ENCODE measurements at places on chromosomes 5 and 9. TPM values are rescaled to one million over a fixed set of nuclear protein-coding genes. Genes with fewer than 3 reads are reported as not detected.
A peak's percentile ranks its signal among the peaks of the same experiment; 100 is the strongest.

DNA sequence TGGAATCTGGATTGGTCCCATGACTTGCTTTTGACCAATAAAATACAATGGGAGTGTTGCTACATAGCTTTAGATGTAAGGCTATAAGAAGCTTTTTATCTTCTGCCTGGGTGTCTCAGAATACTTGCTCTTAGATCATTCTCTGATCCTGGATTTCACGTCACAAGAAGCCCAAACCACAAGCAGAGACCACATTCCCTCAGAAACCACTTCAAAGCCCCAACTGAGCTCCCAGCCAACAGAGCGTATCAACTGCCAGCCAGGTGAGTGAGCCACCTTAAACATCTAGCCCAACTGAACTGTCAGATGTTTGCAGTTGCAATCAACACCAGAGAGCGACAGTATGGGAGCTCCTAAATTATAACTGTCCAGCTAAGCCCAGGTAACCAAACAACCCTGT is 687.1 kb downstream of the TLE1 start:
- no peaks in the 10 kb centered on the region for H3K4me1 ChIP-seq
- H3K27me3 ChIP-seq, result no peaks in the 10 kb centered on the region
- no peak overlapping the region for H3K27ac ChIP-seq
- DNase-seq, result no peak
- H3K4me3 ChIP-seq, result no peak overlapping the region

GRCh38 chr9:71504636-71505035 is 263.7 kb downstream of the CEMIP2 start:
- DNase-seq, result no peak
- H3K27ac ChIP-seq, result no peak overlapping the region
- no peaks in the 10 kb centered on the region for H3K36me3 ChIP-seq
- H3K27me3 ChIP-seq, result no peaks in the 10 kb centered on the region

DNA sequence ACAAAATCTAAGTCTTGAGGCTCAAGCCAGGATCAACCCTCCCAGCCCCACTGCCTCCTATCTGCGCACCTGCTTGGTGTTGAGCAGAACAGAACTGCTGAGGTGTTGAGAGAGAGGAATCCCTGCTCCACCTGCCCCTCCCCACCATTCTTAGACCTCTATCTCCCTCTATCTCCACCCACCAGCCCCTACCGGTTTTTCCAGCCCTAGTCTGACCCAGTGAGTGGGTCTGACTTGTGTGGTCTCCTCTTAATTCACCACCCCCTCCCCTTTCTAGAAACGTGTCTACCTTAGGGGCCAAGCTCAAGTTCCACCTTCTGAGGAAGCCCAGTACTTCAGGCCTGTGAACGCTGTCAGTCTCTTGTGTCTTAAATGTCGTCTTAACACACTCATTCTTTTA is 93.7 kb downstream of the ARHGAP26 start:
- H3K36me3 ChIP-seq, result no peaks in the 10 kb centered on the region
- no peak overlapping the region for H3K4me3 ChIP-seq
- no peak overlapping the region for H3K27ac ChIP-seq
- peaks cover 3% of the 10 kb centered on the region for H3K4me1 ChIP-seq
- peak; percentile 30 for DNase-seq

GRCh38 chr9:128473104-128473503 is 17.3 kb downstream of the ODF2 start:
- no peak overlapping the region for H3K4me3 ChIP-seq
- DNase-seq, result no peak
- no peaks in the 10 kb centered on the region for H3K27me3 ChIP-seq
- H3K36me3 ChIP-seq, result peaks cover 25% of the 10 kb centered on the region
- H3K27ac ChIP-seq, result no peak overlapping the region

SPARC gene
- total RNA-seq, result 4,600 TPM

GRCh38 chr9:88071331-88071730 is 66.9 kb downstream of the SPATA31C2 start:
- H3K36me3 ChIP-seq, result no peaks in the 10 kb centered on the region
- H3K27ac ChIP-seq, result no peak overlapping the region
- H3K4me3 ChIP-seq, result no peak overlapping the region
- H3K27me3 ChIP-seq, result no peaks in the 10 kb centered on the region
- DNase-seq, result no peak

DNA sequence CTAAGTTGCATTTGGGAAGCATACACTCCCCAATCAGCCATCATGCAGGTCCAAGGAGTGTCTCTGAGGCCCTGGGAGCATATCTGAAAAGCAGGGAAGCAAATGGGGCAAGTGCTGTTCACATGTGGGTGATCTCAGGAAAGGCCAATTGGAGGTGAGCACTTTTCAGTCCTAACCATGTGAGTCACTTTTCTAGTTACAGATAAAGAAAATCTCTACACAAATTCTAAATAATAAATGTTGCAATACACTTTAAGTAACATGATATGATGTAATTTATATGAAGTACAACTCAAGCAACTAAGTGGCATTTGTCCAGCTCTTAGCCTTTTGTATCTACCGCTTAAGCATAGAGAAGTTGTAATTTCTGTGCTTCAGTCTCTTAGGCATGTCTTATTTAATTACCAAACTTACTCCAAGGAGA is 18.4 kb downstream of the ADAMTS16 start:
- no peak overlapping the region for H3K4me3 ChIP-seq
- no peak for DNase-seq
- no peaks in the 10 kb centered on the region for H3K27me3 ChIP-seq
- H3K4me1 ChIP-seq, result no peaks in the 10 kb centered on the region
- H3K36me3 ChIP-seq, result no peaks in the 10 kb centered on the region

GRCh38 chr5:105816961-105817360 is 1853.8 kb downstream of the EFNA5 start:
- H3K27me3 ChIP-seq, result no peaks in the 10 kb centered on the region
- DNase-seq, result no peak
- no peaks in the 10 kb centered on the region for H3K4me1 ChIP-seq
- H3K4me3 ChIP-seq, result no peak overlapping the region
- H3K27ac ChIP-seq, result no peak overlapping the region

MROH2B gene
- not detected for total RNA-seq

PTPN3 gene
- 2.9 TPM for total RNA-seq

DNA sequence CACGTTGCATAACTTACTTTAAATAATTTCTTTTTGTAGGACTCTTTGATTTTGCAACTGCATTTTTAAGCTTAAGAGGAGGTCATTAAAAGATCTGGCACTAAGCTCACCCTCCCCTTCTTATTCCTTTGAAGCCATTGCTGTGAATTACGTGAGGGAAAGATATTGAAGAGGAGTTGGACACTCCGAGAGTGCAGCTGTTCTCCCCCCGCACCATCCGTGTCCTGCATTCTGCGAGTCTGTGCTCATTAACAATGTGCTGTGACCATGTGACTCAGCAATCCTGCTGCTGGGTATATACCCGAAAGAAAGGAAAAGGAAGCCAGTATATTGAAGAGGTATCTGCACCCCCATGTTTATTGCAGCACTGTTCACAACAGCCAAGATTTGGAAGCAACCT is 40.0 kb downstream of the NXNL2 start:
- no peak overlapping the region for H3K27ac ChIP-seq
- no peak overlapping the region for H3K4me3 ChIP-seq
- peak; percentile 49 for DNase-seq
- H3K27me3 ChIP-seq, result no peaks in the 10 kb centered on the region
- no peaks in the 10 kb centered on the region for H3K4me1 ChIP-seq

DNA sequence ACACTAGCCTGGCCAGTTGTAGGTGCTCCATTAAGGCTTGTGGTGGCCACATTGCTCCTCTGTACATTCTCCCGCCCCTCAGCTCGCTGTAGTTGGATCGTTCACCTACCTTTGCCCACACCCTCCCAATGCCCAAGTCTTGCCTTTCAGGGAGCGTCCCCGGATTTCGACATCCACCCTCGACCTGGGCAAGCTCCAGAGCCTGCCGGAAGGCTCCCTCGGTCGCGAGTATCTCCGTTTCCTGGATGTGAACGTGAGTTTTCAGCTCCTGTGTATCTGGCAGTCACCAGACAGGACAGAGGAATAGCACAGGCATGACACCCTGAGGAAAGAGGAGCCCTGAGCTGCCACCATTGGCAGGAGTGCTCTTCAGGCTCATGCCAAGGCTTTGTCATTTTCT is 3.0 kb downstream of the COQ4 start:
- H3K36me3 ChIP-seq, result peaks cover 40% of the 10 kb centered on the region
- no peak overlapping the region for H3K4me3 ChIP-seq
- H3K27ac ChIP-seq, result no peak overlapping the region

DNA sequence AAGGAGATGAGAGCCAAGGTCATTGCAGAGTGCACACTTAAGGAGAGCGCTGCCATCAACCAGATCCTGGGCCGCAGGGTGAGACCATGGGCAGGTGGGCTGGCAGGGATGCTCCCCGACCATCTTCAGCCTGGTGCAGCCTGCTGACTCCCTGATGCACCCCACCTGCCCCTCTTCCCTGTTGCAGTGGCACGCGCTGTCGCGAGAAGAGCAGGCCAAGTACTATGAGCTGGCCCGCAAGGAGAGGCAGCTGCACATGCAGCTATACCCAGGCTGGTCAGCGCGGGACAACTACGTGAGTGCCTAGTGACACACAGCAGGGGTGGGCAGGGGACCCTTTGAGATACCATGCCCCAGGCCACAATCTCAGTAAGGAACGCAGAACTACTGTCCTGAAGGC is 28.3 kb downstream of the TCF7 start:
- H3K27me3 ChIP-seq, result no peaks in the 10 kb centered on the region
- no peak overlapping the region for H3K4me3 ChIP-seq
- H3K4me1 ChIP-seq, result peaks cover 24% of the 10 kb centered on the region
- peaks cover 61% of the 10 kb centered on the region for H3K36me3 ChIP-seq
- DNase-seq, result no peak

DNA sequence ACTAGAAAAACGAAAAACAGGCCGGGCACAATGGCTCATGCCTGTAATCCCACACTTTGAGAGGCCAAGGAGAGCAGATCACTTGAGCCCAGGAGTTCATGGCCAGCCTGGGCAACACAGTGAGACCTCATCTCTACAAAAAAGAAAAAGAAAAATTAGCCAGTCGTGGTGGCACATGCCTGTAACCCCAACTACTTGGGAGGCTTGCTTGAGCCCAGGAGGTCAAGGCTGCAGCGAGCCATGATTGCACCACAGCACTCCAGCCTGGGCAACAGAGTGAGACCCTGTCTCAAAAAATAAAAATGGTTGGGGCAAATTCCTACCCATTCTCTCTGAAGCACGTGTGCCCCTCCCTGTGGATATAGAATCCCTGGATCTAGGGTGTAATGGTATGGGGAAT is 8.4 kb upstream of the CFAP157 start:
- peaks cover 4% of the 10 kb centered on the region for H3K36me3 ChIP-seq
- H3K4me3 ChIP-seq, result no peak overlapping the region
- peaks cover 3% of the 10 kb centered on the region for H3K4me1 ChIP-seq
- H3K27me3 ChIP-seq, result no peaks in the 10 kb centered on the region
